T-helper 2 cell (primary cell): ENCODE measurements at places on chromosomes 6 and 20.

- DNase-seq, result no peak
Measured at GRCh38 chr6:106145144-106145543, 59.0 kb downstream of the PRDM1 start.

- no peak for DNase-seq
Measured at GRCh38 chr6:156437121-156437879, 339.9 kb upstream of the ARID1B start.

DNA sequence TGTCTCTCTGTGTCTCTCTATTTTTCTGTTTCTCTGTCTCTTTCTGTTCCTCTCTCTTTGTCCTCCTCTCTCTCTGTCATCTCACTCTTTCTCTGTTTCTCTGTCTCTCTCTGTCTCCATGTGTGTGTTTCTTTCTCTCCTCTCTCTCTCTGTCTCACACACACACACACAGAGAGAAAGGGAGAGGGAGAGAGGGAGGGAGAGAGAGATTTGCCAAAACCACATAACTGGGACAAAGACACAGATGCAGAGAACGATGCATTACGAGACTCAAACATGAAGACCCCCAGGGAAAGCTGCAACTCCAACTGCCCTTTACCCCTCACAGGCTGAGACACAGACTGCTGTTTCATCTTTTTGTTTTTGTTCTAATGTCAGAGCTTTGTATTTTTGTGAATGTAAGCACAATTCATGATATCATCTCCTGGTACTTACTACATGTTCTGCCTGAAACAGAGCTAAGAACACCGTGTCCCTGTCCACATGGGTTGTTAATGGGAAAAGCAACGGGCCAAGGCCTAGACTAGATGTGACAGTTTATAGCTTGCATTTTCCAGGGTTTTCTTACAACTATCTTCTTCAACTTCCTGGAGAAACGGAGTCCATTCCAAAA lies 177.1 kb upstream of the ARID1B start:
- DNase-seq, result no peak

DNA sequence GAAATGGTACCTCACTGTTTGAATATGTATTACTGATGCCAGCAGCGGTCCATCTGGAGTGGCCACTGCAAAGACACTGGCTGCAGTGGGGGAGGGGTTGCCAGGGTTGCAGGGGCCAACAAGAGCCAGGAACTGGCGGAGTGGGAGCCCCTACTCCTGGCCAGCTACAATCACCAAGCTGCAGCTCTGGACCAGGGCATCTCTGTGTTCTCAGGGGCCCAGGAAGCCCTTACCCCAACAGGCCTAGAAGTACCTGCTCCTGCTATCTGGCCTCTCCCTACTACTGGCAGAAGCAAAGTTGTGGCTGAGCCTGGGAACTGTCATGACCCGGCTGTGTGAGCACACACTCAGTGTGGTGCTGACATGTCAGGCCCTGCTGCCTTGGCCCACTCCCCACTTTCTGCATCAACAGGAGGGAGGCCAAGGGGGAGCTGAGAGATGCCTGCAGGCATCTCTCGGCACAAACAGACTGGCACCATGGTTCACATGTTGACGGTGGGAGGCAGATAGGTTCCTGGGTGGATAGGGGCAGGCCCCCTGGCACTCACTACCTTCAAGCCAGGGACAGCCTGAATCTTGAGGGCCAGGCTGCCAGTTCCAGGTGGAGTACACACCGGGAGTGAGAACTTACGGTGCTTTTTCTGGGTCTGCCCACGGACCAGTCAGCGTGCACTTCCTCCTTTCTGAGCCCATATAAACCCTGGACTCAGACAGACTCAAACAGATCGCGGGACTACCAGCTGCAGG lies 1188.0 kb downstream of the GRIK2 start:
- no peak for DNase-seq

GRCh38 chr6:11172501-11173327 lies 59.8 kb downstream of the NEDD9 start:
- DNase-seq, result peak; percentile 64

- DNase-seq, result no peak
Measured at GRCh38 chr6:130681028-130681427, 146.2 kb upstream of the SMLR1 start.
